ENCODE measurements at places on chromosomes 11 and 22.

GRCh38 chr22:37561212-37562048 is 1.1 kb downstream of the CDC42EP1 start:
- peak; percentile 57 for DNase-seq

DNA sequence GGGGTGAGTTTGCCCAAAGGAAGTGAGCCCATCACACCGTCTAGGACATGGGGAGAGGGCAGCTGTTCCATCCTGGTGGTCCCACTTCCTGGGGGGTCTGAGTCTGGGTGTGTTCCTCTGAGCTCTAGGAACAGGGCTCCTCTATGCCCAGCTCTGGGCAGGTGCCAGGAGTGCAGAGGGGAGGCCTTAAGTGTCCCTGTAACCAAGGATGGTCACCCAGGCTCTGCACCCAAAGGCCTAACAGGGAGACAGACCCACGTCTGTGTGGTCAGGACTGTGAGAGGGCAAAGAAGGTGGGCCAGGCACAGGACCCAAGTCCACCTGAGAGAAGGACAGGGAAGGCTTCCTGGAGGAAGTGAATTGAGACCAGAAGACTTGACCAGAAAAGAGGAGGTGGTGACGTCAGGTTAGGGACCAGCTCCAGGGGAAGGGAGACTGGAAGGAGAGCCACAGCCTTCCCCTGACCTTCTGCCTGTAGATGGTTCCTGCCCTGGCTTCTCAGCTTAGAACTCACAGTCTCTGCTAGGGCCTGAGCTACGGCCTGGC is 11.3 kb upstream of the TCF20 start:
- no peak for DNase-seq

DNA sequence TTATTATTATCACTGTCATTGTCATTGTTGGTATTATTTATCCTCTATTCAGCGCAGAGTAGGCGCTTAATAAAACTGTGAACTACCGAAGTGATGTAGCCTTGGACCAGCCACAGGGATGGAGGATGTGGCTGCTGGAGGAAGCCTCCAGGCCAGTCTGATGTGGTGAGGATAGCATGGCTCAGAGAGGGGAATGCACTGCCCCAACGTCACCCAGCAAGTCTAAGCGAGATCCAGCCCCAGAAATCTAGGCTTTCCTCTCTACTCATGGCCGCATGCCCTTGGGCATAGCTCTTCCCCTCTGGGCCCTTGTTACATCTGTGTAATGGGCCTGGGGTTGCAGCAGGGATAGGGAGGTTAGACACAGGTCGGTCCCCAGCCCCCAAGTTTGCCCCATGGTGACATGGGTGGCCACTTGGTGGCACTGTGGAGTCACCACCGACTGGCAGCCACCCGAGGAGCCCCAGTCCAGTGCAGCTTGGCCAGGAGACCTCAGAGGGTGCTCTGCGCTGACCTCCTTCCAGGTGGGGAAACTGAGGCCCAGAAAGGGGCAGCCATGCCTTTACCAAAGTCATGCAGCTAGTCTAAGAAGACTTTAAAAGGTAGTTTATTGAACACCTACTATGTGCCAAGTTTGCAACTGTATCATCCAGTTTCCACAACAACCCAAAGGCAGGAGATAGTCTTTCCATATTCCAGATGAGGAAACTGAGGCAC is 395.7 kb downstream of the MN1 start:
- DNase-seq, result peak; percentile 17

GRCh38 chr11:37353192-37353591 is 755.2 kb upstream of the RAG2 start:
- DNase-seq, result no peak

DNA sequence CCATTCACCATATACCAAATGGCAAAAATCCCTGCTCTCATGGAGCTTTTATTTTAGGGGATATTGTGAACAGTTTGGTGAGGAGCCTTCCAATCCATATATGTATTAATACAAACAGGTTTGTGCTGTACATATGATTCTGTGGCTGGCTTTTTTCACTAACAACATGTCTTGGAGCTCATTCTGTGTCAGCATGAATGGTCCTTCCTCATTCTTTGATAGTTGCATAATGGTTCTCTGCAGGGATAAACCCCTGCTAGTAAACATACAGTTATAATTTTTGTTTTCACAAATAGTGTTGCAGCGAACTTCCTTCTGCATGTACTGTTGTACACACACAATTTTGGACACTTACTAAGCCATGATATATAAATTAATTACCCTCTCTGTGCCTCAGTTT is 8.3 kb downstream of the PRR5L start:
- DNase-seq, result no peak

- DNase-seq, result no peak
Observed at GRCh38 chr11:20003351-20003750, 156.9 kb downstream of the DBX1 start.

- no peak for DNase-seq
Observed at GRCh38 chr11:18248561-18248960, at the start of gene SAA2. TSS of gene SAA2 (minus strand) at chr11:18248668. CDS start at chr11:18248011, 657 bp downstream.

GRCh38 chr11:59172345-59173079 is 580 bp downstream of the DTX4 start:
- no peak for DNase-seq

GRCh38 chr11:14418801-14419417 is 59.9 kb upstream of the RRAS2 start:
- DNase-seq, result no peak

- DNase-seq, result no peak
Observed at GRCh38 chr22:20130319-20130718, 1.3 kb upstream of the ZDHHC8 start.

GRCh38 chr11:17923217-17923616 is 89.6 kb downstream of the SERGEF start:
- DNase-seq, result no peak

DNA sequence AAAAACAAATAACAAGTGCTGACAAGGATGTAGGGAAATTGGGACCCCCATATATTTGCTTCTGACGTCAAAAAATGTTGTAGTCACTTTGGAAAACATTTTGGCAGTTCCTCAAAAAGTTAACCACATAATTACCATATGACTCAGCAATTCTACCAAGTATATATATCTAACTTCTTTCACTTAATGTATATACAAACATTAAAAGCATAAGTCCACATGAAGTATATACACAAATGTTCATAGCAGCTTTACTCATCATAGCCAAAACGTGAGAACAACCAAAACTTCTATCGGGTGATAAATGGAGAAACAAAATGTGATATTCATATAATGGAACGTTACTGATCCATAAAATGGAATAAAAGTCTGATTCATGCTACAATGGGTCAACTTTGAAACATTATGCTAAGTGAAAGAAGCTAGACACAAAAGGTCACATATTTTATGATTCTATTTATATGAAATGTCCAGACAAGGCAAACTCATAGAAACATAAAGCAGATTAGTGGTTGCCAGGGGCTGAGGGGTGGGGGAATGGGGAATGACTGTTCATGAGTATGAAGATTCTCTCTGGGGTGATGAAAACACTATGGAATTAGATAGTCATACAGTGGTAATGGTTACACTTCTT is 48.7 kb upstream of the TEAD1 start:
- DNase-seq, result no peak

- DNase-seq, result no peak
Observed at GRCh38 chr22:28734393-28734792, 7.2 kb downstream of the CHEK2 start.

GRCh38 chr22:50274311-50274710 is 4.1 kb upstream of the MAPK11 start:
- peak; percentile 42 for DNase-seq

GRCh38 chr11:115377882-115378296 is 126.3 kb downstream of the CADM1 start:
- DNase-seq, result no peak

DNA sequence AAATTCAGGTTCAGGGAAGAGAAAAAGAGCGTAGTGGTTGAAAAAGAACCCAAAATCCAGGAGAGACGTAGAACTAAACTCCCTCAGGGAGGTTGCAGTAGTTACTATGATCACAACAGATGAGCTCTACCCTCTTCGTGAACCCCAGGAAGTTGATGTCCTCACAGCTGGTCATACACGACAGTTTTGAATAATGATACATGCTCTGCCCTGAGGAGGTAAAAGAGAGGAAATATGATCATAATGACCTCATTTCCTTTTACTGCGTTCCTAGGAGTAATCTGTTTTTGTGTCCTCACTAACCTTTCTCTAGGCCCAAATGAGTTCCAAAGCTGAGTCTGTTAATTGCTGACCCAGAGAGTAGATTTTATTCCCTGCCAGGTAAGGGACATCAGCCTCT is 1.3 kb downstream of the PATE2 start:
- DNase-seq, result peak; percentile 18

GRCh38 chr11:15662285-15662684 is 547.6 kb downstream of the INSC start:
- DNase-seq, result no peak

DNA sequence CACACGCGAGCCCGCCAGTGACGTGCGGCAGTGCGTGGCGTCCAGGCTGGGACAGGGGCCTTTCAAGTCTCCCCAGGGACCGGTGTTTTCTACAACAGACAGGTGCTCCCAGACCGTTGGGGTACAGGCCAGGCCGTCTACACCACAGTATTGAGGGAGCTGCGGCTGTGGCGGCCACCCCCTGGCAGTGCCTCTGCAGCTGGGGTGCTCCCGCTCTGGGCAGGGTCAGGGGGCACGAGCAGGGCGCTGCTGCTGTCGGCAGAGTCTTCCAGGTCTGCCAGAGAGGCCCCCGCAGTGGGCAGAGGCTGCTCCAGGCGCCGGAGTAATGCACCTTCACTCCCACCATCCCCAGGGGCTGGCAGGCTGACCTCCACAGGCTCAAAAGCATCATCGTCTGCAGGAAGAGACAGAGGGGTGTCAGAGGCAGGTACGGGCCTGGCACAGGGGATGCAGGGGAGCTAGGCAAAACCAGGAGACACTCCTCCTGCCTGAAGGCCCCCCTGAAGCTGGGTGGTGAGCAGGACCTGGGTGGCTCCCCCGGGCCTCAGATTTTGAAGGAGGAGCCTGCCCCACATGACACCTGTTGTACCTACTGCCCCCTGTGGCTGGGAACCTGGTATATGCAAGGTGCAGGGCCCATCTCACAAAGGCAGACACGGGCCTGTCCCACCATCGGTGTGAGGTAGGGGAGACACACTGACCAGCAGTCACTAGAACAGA is 83.3 kb downstream of the DGCR2 start:
- DNase-seq, result no peak

GRCh38 chr22:27748751-27749191 is 52.8 kb downstream of the MN1 start:
- no peak for DNase-seq

DNA sequence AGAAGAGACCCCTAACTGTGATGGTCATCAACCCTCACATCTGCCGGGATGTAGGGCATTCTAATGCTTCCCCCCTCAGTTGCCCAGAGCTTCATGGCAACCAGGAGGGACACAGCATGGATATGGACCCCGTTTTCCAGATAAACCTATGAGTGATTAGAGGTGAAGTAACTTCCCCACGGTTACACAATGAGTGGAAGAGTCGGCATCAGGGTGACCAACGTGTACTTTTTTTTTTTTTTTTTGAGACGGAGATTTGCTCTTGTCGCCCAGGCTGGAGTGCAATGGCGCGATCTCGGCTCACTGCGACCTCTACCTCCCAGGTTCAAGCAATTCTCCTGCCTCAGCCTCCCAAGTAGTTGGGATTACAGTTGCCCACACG is 25.0 kb downstream of the TXN2 start:
- no peak for DNase-seq

- DNase-seq, result no peak
Observed at GRCh38 chr11:106015066-106015465, 7.0 kb downstream of the MSANTD4 start.

- no peak for DNase-seq
Observed at GRCh38 chr11:125081098-125081798, 18.1 kb downstream of the SLC37A2 start.

DNA sequence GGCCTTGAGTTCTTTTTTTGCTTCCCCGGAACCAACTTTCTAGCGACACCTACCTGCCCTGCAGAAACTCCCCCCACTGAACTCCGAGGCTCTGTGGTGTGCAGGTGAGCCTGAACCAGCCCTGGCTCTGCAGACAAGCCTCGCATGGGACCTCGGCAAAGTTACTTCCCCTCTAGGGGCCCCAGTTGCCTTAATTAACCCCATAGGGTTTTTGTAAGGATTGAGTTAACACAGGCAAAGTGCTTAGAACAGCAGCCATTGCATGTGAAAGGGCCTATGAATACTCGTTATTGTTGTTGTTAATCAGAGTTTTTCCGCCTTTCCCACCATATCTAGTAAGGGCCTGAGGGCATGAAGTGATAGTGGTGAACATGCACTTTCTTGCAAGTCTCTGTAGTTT is 12.6 kb upstream of the SYT13 start:
- no peak for DNase-seq

DNA sequence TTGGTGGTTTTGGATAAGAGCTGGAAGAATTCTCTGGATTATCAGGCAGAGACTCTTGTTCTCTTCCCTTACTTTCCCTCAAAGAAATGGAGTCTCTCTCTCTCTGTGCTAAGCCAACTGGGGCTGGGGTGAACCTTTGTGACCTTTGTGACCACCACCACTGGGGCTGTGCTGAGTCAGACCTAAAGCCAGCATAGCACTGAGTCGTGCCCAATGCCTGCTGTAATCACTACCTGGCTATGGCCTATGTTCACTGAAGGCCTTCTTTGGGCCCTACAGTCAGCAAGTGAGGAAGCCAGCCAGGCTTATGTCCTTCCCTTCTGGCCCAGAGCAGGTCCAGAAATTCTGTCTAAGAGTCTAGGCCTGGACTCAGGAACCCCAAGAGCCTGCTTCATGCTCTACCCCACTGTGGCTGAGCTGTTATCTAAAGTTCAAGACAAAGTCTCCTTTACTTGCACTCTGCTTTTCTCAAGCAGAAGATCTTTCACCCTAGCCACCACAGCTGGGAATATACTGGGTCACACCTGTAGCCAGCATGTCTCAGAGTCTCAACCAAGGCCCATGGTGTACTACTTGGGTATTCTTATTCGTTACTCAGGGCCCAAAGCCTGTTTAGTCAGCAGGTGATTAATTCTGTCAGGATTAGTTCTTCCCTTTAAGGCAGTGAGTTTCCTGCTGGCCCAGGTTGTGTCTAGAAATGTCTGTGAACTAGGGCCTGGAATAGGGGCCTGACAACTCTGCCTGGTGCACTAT is 86.0 kb downstream of the EHF start:
- no peak for DNase-seq

GRCh38 chr11:38510041-38510440 is 1912.0 kb upstream of the RAG2 start:
- no peak for DNase-seq
